ENCODE measurements at places on chromosomes 13 and 19.

DNA sequence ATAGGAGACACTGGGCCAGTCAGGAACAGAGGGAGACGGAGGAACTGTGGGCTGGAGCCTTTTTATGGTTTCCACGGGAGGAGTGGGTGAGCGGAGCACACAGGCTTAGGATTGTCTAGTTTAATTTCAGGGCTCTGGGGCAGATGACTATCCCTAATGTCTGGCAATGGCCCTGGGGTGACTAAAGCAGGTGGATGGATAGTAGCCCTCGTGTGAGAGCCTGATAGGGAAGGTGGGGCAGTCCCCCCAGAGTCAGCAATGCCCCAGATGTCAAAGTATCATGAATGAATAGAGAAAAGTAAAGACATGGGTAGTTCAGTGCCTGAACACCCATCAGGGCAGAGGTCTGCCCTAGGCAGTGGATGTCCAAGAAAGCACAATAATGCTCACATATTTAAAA, 94.2 kb downstream of the ZDHHC20 start:
- DNase-seq: no peak

GRCh38 chr19:1069009-1069779, 2.2 kb downstream of the ARHGAP45 start:
- no peak for DNase-seq

- no peak for DNase-seq
Observed at GRCh38 chr19:35569281-35569781, 5.9 kb upstream of the ATP4A start.

- DNase-seq: no peak
Observed at GRCh38 chr13:23723471-23723870, 153.3 kb downstream of the TNFRSF19 start.

DNA sequence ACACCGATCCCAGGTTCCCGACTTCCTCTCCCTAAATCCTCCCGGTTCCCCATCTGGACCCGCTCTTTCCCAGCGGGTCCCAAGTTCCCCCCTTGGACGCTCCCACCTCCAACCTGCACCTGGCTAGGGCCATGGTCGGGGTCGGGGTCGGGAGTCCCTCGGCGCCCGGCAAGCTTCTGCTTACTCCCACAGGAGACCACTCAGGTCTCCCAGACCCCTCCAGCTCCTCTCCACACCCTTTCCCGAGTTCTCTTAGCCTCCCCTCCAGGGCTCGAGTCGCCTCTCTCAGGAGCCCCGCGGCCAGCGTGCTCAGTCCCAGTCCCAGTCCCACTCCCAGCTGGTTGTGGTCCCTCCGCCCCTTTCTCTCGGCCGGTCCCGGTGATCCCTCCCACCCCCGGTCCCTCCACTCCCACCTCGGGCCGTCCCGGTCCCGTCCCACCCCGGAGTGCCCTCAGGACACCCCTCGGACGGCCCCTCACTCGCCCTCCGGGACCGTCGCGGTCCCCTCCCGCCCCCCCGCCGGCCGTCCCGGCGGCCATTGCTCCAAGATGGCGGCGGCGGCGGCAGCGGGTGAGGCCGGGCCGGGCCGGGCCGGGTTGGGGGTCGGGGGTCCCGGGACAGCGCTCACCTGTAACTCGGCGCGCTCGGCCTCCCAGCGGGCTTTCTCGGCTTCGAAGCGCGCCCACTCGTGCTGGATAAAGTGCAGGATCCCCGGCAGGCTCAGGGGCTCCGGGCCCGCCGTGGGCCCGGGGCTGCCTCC, at the start of gene FKRP:
FKRP (plus strand) TSS at position 537 of the 760 bp plus-strand sequence. CDS start 9,394 bp downstream, outside the sequence.
- DNase-seq: peak; percentile 45

DNA sequence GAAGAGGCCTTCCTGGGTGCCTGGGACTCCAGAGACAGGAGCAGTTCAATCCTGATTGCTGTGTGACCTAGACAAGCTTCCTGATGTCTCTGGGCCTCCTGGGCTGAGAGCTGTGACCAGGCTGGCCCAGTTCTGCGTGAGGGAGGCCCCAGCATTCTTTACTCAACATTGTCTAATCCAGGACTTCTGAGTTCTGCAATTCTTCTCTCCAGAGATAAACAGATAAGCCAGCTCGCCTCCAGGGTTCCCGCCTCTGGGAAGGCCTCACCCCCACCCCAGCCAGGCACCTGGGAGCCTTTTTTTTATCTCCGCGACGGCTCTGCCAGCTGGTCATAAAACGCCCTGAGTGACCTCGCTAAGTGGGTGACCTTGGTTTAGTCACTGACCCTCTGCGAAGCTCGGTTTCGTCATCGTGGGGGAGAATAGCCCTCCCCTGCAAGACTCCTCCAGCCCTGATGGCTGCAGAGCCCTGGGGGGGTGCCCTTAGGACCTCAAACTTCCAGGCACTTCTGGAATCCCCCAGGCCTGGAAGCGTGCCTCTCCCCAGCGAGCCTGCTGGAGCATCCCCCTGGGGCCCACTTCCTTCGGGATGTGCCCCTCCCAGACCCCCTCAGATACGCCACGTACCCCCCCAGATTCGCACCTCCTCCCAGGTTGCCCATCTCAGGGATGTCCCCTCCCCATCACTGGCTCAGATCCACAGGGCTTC, 1.9 kb downstream of the SULT2B1 start:
- DNase-seq: no peak

GRCh38 chr19:41530761-41531301, 45.1 kb upstream of the CEACAM21 start:
- no peak for DNase-seq

DNA sequence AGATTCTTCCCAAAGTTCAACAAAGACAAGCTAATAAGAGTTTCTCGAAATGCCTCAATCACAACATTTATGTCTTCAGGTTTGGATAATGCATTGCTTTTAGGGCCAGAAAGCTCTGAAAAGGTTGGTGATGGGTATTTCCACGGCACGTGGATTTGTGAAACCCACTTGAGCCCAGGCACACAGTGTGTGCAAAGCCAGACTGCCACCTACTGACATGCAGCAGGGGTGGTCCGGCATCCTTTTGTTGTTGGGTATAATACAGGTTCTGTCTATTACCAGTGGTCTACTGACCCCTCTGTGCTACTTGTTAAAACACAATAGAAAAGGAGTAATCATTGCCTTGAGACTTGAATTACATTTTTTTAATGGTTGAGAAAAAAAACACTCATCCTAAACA, 225.6 kb downstream of the RAP2A start:
- no peak for DNase-seq

DNA sequence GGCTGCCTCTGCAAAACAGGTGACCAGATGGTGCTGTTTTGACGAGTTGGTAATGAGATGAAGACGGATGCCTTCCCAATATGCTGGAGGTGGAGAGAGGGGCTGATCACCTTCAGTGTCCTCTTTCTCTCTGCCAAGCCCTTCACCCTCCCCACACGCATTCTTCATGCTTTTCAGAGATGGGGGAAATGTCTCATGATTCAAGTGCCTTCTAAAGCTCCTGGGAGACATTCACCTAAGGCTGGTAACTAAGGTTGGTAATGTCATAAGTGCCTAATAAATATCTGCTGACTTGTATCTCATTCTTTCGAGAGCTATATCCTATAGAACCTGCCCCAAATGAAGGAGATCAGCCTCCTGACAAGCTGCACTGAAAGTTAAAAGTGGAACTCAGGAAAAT, 86.2 kb upstream of the MBNL2 start:
- no peak for DNase-seq

DNA sequence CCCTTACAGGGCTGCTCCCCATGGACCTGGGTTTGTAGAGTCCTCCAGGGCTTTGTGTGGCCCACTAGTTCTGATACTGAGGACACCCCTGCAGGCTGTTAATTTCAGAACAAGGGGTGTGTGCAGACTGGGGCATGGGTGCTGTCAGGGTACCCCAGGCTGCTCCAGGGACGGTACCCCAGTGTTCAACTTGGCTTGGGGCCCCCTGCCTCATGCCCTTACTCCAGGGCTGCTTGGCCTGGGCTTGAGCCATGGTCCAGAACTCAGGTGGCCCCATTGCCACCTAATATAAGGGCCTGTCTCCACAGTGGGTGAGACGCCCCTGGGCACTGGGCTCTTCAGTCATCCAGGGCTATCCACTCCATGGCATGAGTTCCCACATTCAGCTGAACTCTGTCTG, 1417.6 kb downstream of the UQCRFS1 start:
- DNase-seq: no peak

DNA sequence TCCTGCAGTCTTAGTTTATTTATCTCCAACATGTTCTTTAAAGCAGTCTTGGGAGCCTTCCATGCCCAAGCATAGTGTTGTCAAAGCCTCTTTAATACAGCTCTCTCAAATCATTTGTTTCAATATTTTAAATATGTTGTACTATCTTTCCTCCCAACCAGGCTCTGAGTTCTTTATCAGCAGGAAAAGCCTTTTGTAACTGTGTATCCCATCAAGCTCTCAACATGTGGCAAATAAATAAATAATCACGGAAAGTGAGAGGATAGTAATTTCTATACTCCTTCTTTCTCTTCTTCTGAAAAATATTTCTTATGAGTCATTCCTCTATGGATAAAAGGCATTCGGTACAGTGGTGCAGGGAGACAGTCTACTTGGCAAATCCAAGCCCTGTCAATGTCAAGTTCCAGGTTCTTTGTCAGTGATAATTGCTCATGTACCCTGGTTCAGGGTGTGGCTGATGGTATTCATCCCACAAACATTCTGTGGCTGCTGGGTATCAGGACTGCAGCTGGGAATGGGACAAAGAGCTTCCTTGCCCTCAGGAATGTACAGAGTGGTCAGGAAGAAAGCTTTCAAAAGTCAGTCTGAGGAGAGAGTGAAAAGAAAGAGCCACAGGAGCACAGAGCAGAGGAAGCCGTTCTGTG, 384.3 kb downstream of the EFNB2 start:
- no peak for DNase-seq

- DNase-seq: no peak
Observed at GRCh38 chr13:75763512-75763911, 127.4 kb downstream of the LMO7 start.

DNA sequence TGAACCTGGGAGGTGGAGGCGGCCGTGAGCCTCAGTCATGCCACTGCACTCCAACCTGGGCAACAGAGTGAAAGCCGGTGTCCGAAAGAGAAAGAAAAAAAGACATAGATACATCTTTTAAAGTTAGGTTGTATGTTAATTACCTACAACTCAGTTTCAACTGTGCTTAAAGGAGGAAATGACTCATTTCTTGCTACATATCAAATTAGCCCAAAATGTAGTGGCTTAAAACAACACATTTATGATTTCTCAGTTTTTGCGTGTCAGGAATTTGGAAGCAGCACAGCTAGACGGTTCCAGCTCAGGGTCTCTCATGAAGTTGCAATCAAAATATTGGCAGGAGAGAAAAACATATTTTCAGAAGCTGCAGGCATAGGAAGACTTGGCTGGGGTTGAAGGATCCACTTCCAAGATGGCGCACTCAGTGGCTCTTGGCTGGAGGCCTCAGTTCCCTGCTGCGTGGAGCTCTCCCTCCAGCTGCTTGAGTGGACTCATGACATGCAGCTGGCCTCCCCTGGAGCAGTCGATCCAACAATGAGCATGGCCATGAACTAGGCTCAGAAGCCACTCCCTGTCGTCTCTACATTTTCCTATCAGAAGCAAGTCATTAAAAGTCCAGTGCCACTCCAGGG, 7.1 kb downstream of the LDLR start:
- DNase-seq: no peak

DNA sequence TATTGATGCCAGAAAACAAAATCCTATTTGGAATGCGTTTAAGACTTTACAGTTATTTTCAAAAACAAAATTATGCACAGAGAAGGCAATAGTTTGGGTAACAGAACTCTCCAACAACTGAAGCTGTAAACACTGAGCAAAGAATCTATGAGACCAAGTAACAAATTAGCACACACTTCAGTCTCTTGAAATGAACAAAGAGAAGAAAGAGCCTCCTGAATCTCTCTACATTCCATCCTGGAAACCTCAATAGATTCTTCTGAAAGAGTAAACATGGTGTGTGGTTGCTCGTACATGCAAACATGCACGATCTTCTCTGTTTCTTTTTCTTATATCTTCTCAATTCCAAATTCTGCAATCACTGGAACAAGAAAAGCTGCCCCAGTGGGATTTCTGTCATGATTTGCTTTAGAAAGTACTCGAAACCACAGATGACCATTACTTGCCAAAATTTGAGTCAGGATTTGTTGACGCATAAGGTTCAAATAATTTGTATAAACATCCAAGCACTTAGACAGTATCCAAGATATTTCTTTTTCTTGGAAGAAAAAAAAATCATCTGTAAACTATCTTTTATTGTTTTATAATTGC, 137.9 kb upstream of the DACH1 start:
- DNase-seq: no peak

DNA sequence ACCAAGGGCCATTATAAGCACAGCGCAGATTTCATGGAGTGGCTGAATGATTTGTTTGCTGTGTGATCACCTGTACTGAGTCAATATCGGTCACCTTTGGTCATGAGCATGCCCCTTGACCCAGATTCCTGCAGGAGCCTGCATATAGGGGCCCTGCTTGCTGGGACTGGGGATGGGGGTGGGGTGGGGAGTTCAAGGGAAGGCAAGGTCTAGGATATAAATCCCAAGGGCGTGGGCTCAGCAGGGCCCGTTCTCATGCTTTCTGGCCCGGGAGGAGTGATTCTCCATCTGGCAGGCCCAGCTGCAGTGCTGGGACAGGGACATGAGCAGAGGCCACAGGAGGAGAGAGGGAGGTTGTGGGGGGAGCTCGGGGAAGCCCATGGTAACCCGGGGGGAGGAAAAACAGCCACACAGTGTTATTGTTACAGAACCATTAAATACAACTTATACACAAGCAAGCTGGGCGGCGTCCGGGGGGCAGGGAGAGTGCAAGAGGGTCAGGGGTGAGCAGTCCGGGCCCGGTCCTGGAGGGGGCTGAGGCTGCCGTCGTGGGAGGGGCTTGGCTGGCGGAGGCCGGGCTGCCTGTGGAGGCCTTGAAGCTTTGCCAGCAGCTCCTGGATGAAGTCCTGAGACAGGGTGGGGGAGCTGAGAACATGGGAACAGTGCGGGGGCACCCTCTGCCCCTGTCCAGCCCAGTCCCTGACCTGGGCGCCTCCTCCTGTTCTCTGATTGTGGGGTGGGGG, 5.2 kb downstream of the PPP1R14A start:
- DNase-seq: no peak

GRCh38 chr13:73571376-73571775, 512.6 kb downstream of the KLF5 start:
- DNase-seq: no peak

DNA sequence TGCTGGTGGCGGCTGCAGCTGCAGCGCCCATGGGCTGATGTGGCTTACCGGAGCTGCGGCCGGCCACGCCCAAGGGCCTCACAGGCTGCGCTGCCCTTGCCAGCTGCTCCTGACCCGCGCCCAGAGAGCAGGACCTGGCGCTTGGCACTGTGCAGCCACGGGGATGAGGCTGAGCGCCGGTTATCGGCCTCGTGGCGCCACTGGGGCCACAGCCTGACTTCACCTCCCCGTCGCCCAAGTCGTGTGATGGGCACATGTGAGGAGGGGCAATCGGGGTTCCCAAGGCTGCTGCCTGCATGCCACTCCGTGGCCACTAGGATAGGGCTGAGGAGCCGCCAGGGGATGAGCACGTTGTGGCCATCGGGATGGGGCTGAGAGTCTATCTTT, 77.2 kb upstream of the PABPC3 start:
- no peak for DNase-seq

- no peak for DNase-seq
Observed at GRCh38 chr13:99686157-99686572, 184.9 kb downstream of the TM9SF2 start.

Measured in stimulated activated CD4-positive, alpha-beta T cell treated with anti-CD3 and anti-CD28 coated beads, TNF-alpha, amount 100 ng/mL, for 1 hour (primary cell).